NCI-H1092 treated with DMSO at 0.1 percent for 48 hours (cell line): ENCODE measurements at places on chromosomes 13 and 19.

DNA sequence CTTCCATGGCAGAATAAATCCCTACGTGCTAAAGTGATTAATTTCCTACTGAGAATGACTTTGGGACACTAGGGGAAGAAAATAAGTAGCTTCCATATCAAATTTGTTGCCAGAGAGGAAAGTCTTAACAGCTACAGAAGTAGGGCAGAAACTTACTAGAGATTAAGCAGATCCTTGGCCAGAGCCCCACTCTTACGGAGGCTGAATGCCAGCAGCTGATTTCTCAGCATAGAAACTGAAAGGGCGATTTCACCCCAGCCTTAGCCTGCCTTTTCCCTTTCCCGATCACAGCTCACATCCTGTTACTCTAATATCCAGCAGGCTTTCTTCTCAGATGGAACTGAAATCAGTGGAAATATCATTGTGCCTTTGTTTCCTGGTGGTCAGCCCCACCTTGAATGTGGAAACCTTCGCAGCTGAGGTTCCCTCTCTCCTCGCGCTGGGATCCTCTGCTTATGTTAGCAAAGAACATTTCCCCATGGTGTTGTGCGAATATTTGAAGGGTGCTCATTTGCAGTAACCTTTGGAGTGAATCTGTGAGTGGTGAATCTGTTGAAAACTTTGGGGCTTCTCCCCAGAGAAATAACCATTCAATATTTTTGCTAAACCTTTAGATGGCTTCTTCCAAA, 8.4 kb downstream of the FAM124A start:
- DNase-seq, result no peak

DNA sequence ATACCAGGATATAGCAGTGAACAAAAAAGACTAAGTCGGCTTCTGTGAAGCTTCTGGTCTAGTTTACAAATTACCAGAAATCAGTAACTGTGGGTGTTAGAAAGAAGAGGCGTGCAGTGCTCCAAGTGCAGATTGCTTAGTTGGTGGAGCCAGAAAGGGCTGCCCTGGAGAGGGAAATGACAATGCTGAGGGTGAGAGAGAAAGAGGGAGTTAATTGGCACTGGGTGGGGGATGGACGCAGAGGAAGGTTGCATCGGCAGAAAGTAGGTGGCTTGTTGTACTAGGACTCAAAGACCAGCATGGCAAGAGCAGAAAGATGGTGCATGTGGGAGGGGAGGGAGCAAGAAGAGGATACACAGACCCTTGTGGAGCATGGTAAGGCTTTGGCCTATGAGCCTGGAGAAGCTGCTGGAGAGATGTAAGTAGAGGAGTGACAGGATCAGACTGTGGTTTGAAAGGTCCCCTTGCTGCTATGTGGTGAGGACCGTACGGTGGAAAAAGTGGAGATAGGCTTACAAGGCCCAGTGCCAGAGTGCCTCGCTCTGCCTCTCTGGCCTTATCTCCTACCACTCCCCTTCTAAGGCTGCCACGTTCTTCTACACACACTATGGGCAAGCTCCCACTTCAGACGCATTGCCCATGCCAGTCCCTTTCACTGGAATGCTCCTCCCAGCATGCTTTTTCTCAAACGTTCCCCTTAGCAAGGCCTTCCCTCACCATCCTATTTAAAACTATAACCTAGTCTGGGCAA, 13.5 kb downstream of the SMG9 start:
- DNase-seq, result no peak

DNA sequence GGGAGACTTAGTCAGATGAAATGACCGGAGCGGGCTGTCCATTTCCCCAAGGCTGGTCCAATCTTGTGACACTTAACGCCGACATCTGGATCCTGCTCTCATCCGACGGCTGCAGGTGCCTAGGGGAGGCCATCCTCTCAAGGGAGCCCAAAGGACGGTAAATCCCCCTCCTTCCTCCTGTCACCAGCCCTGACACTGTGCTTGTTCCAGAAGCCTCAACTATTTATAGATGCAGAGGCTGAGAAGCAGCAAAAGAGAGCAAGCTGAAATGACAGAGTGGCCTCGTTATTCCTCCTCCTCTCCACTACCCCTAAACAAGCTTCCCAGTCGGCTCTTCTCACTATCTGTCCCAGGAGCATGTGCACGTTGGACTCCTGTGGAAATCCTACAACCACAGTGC, 533.7 kb downstream of the LIG4 start:
- no peak for DNase-seq

GRCh38 chr13:97567510-97568243, 133.7 kb downstream of the RAP2A start:
- DNase-seq, result no peak

- DNase-seq, result no peak
These were observed 393.7 kb downstream of the FOXO1 start for GRCh38 chr13:40272776-40273139.

- no peak for DNase-seq
These were observed 1436.4 kb downstream of the UQCRFS1 start for GRCh38 chr19:27776524-27776923.

- DNase-seq, result no peak
These were observed at the start of gene TMEM221 for GRCh38 chr19:17448131-17448967. Gene TMEM221 (minus strand): TSS chr19:17448668. CDS start chr19:17448462, 206 bp downstream.

DNA sequence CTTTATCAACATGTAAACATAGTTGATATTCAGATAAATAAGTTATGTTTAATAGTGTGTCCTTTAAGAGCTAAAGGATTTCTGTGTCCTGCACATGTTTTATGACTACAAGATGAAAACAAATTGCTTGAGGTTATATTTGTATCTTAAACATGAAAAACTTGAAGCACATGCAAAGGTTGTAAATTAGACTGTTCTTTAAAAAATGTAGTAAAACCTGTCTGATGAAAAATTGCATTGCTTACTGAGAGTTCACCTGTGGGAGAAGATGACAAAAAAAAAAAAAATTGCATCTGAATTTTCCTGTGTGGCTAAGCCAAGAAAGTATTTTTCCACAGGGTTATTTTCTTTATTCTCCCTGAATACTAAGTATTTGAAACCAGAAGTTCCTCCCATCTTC, 25.7 kb upstream of the LMO7 start:
- no peak for DNase-seq

- no peak for DNase-seq
These were observed 1786.8 kb downstream of the SLITRK5 start for GRCh38 chr13:89457977-89458376.

- DNase-seq, result no peak
These were observed 76.6 kb upstream of the SIAH3 start for GRCh38 chr13:45928176-45928575.
